ENCODE measurements at places on chromosomes 3 and 15. TPM values are rescaled to one million over a fixed set of nuclear protein-coding genes. Genes with fewer than 3 reads are reported as not detected.

DNA sequence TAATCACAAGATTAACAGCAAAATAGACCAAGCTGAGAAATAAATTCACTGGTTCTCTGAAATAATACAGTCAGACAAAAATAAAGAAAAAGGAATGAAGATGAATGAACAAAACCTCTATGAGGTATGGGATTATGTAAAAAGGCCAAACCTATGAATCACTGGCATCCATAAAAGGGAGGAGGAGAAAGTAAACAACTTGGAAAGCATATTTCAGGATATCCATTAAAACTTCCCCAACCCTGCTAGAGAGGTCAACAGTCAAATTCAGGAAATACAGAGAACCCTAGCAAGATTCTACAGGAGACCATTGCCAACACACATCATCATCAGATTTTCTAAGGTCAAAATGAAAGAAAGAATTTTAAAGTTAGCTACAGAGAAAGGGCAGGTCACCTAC, 649.7 kb upstream of the CBLB start:
- no peak for DNase-seq

GRCh38 chr3:39299279-39299678, 19.4 kb upstream of the CX3CR1 start:
- no peak for DNase-seq

GRCh38 chr15:78006567-78007205, 70.8 kb downstream of the TBC1D2B start:
- DNase-seq, result no peak

DNA sequence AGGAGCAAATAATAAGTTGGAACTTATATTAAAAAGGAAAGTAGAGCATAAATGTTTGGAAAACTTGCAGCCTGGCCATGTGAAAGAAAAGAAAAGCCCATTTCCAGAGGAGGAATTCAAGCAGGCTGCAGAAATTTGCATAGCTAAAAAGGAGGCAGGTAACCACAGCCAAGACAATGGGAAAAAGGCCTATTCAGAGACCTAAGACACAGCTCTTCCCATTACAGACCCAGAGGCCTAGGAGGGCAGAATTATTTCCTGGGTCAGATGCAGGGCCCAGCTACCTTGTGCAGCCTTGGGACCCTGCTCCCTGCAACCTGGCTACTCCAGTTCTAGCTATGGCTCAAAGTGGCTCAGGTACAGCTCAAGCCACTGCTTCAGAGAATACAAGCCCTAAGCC, 234.6 kb upstream of the BCHE start:
- no peak for DNase-seq

- DNase-seq, result no peak
These were observed 890.9 kb downstream of the GBE1 start for GRCh38 chr3:80870476-80871041.

DNA sequence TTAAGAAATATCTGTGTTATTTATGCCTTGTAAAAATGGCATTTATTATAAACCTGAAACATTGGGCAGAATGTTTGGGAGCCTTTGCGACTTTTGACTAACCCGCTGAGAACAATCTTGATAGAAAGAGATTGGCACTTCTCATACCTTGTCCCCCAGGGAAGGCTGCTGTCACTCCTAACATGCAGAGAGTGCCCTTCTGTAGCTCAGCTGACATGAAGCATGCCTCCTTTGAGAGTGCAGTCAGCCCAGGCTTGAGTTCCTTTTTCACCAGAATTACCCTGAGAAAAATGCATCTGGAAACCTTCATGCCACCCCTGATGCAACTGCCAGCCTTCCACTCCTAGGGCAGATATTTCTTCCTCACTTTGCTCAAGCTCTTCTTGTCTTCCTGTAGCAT, 569.2 kb upstream of the ARPP21 start:
- no peak for DNase-seq

- no peak for DNase-seq
These were observed 20.2 kb upstream of the TMEM41A start for GRCh38 chr3:185519021-185519420.

- no peak for DNase-seq
These were observed 19.5 kb downstream of the ARIH2 start for GRCh38 chr3:48938156-48938555.

DNA sequence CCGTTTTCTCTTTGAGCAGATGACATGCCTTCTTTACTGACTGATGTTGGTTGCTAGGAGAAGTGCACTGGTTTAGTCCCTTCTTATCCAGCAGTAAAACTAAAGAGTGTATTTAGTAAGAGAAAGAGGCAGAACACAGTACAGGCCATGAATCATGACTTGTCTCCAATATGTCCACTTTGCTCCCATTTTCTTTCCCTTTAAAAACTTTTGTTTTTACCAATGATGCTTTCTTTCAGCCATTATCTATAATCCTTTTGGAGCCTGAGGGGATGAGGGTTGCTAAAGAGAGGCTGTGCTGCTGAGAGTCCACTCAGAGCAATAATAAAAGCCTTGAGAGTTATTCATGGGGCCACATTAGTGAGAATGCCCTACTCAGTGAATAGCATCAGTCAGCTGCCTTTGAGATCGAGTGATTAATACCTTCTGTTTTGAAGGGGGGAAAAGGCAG, 12.2 kb downstream of the ROBO2 start:
- no peak for DNase-seq

- DNase-seq, result no peak
These were observed 407.0 kb downstream of the ERC2 start for GRCh38 chr3:56061279-56061626.

DNA sequence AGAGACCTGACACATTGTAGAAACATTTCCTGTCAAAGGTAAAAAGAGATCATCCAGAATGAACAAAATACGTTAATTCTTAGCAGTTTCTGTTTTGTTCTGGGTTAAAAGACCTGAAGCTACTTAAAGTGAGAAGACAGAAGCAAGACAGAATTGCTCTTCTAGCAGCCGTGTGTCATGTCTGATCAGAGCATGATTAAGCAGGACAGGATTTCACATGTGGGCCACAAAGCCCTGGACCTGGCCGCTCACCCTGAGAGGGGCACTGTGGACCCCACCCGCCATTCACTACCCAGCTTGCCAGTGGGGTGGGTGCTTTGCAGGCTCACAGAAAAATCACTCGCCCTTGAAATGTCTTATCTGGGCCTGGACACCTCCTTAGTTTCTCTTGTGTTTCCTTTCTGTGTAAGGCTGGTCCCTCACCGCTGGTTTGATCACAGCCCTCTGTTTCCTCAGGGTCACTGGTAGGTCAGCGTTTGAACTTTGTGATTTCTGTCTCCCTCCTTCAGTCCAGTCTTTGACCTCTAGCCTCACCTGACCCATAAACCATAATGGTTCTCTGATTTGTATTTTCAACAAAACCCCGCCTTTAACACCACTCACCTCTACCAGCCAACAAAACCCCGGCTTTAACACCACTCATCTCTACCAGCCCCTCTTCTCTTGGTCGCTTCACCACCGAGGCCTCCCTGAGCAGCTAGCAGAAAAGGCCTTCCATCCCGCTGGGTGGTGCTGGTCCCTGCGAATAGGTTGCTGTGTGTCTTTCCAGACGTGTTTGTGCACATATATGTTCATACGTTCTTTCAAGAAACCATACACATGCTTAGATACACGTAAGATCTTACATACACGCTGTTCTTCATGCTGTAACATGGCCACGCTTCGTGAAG, 185.0 kb downstream of the OR4M2 start:
- no peak for DNase-seq

DNA sequence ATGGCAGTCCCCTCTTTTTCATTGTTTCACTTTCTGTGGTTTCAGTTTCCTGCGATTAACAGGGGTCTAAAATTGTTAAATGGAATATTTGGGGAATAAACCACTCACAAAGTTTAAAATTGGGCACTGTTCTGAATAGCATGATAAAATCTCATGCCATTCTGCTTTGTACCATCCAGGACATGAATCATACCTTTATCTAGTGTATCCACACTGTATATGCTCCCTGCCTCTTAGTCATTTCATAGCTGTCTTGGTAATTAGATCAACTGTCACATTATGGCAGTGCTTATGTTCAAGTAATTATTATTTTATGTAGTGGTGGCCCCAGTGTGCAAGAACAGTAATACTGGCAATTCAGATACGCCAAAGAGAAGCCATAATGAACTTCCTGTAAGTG, 734.5 kb downstream of the ZPLD1 start:
- no peak for DNase-seq

GRCh38 chr3:12963922-12964701, 109.1 kb downstream of the IQSEC1 start:
- no peak for DNase-seq

DNA sequence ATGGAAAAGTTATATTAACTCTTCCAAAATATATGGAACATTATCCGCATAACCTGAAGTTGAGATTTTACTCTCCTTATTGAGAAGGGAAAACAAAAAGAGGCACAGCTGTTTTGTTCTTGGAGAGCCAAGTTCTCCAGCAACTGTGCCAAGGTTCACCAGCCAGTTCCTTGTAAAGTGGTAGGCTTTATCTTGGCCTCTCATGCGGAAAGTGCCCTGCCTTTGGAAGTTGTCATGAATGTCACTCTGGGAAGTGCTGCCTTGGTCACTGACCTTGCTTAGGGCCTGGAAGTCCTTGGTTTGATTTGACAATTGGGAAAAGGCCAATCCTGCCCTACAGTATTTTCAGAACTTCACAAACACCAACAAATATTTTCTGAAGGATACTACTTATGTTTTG, 44.2 kb upstream of the THRB start:
- DNase-seq, result no peak

DNA sequence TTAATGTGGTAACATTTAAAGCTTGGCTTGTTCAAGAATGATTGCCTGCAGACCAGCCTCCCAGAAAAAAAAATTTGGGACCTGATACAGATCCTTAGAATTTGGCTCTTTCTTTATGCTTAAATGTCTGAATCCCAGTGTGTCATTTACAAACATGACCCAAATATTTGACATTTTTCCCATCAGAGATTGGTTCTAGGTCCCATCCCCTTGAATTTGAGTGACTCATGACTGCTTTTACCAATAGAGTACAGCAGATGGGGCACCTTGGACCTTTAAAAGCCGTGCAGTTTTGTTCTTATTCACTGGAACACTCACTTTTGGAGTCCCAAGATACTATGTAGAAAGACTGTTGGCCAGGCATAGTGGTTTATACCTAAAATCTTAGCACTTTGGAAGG, 231.6 kb downstream of the ZIC1 start:
- DNase-seq, result no peak

GRCh38 chr3:107977221-107978130, 113.4 kb downstream of the CD47 start:
- no peak for DNase-seq

GRCh38 chr15:57485869-57486268, 105.8 kb upstream of the MYZAP start:
- DNase-seq, result no peak

DNA sequence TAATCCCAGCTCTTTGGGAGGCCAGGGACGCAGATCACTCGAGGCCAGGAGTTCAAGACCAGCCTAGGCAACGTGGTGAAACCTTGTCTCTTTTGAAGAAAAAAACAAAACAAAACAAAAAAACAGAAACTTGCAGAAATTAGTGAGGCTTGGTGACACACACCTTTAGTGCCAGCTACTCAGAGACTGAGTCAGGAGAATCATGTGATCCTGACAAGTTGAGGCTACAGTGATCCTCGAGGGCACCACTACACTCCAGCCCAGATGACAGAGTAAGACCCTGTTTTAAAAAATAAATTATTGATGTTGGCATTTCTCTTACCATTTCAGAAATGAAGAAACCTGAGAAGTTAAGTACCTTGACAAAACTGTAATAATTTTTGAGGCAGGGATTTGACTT, 44.6 kb upstream of the CCNB2 start:
- no peak for DNase-seq

- no peak for DNase-seq
These were observed 41.5 kb downstream of the RARB start for GRCh38 chr3:25469558-25469957.

GRCh38 chr3:10581716-10582115, 76.3 kb upstream of the ATP2B2 start:
- DNase-seq, result no peak

DNA sequence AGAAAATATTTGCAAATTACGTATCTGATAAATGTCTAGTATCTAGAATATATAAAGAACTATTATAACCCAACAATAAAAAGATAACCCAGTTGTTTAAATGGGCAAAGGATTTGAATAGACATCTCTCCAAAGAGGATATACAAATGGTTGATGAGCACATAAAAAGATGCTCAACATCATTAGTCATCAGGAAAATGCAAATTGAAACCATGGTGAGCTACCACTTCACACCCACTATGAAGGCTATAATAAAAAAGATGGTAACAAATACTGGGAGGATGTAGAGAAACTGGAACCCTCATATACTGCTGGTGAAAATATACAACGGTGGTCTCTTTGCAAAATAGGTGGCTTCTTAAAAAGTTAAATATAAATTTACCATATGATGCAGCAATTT, 28.0 kb downstream of the RAD51 start:
- DNase-seq, result no peak

DNA sequence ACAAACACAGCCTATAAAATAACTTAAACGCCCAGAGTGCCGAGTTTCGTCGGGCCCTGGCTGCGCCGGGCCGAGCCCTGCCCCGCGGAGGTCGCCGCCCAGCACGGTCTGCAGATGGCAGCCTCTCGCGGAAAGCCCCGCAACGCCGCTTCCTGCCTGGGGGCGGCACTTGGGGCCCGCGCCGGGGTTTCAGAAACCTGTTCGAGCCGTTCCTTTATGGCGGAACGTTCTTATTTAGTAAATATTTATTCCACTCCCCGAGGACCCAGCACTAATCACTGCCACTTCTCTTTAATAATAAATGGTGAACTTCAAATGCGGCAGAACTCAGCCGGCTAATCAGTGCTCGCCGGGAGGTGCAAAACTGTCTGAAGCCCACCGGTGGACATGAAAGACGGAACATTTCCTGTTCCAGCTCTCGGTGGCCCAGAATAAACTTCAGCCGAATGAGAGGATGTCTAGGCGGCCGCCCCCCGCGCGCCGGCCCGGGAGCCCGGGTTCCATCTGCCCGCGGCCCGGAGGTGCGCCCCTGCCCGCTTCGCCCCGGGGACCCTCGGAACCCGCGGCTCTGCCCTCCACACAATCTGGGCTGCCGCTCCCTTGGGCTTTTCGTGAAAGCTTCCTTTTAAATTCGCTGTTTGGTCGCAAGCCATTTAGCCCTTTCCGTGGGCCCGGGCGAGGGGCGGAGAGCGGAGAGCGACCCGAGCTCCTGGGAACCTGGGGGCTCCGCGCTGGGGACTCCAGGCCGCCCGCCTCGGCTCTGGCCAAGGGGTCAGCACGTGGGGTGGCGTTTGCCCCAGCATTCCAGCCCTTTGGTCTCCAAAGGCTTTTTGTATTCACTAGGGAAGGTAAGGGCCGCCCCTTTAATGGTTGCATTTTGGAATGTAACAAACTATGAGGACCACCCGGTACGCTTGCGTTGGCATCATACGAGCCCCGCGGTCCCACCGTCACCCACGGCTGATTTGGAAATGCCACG, 110.8 kb upstream of the ATP11B start:
- DNase-seq, result peak; percentile 72

- no peak for DNase-seq
These were observed 166.6 kb downstream of the TLE3 start for GRCh38 chr15:69931156-69931555.

GRCh38 chr3:103968131-103968530, 1398.6 kb upstream of the ALCAM start:
- DNase-seq, result no peak

Gene GOLGA8J
- polyA plus RNA-seq, result 1.4 TPM

Gene NXPE3
- polyA plus RNA-seq, result 13.7 TPM

Gene ASTE1
- polyA plus RNA-seq, result 15.3 TPM

Gene TBC1D2B
- 49.1 TPM for polyA plus RNA-seq

Data from left lung (tissue), 14 donors.